ENCODE measurements at places on chromosomes 11 and 22. TPM values are rescaled to one million over a fixed set of nuclear protein-coding genes. Genes with fewer than 3 reads are reported as not detected.

- no peak for DNase-seq
Observed at GRCh38 chr22:40703174-40703573, 23.9 kb downstream of the MCHR1 start.

GRCh38 chr11:114287154-114287553, 9.0 kb upstream of the NNMT start:
- no peak for DNase-seq

GRCh38 chr11:82978422-82979099, 77.0 kb downstream of the DDIAS start:
- DNase-seq = no peak

GRCh38 chr11:45288339-45288738, 2.2 kb upstream of the SYT13 start:
- DNase-seq = no peak

- DNase-seq = no peak
Observed at GRCh38 chr11:119876841-119877240, 147.8 kb upstream of the NECTIN1 start.

- DNase-seq = no peak
Observed at GRCh38 chr11:19978668-19979518, 181.4 kb downstream of the DBX1 start.

DNA sequence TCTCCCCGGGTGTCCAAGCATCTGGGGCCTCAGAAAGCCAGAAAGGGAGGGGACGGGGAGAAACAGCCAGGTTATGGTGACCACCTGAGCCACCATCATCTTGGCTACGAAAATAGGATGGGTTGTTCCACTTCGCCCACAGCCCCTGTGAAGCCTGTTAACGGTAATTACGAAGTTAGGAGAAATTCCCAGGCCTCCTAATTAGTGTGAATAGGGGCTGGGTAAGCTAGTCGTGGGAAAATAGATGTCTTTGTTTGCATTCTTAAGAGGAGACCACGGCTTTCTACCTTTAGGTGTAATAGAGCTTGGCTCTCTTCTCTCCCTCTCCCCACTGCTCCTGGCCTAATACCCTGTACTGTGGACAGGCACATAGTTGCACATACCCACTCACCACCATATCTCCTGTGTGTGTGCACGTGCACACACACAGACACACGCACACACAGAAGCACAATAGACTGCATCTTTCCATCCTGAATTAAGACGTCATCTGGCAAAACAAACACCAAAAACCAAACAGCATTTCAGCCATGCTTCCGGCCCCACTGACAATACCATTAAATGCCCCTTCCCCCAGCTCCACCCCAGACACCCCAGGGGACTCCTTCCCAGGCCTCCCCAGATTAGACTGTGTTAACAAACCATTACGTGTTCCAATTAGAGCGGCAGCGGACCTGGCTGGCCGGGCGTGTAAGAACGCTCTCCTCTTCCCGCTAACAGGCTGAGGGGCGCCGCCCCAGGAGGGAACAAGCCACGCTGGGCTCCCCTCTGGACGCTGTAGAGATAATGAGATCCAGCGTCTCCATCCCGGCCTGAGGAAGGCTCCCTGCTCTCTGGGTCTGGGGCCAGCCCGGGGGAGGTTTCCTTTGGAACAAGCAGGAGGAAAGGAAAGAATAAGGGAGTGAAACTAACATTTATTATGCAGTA, 72.8 kb downstream of the TP53I11 start:
- no peak for DNase-seq

DNA sequence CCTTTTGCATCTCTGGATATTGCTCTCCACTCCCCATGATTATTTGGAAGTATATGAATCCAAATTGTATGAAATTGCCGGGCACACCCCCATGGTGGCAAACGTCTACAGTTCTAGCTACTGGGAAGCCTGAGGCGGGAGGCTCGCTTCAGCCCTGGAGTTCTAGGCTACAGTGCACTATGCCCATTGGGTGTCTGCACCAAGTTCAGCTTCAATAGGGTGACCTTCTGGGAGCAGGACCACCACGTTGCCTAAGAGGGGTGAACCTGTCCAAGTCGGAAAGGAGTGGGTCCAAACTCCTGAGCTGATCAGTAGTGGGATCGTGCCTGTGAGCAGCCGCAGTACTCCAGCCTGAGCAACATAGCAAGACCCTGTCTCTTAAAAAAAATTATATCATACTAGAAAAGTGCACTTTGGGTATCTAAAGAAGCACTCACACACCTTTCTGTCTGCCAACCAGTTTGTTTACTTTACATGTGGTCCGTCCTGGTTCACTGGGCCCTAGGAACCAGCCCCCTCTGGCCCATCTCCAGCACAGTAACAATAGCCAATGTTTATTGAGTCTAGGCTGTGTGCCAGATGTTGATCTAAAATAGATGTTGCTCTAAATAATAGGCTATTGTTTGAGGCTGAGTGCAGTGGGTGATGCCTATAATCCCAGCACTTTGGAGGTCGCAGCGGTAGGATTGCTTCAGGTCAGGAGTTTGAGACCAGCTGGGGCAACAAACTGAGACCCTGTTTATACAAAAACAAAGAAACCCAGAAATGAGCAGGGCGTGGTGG, 16.4 kb upstream of the KAT5 start:
- DNase-seq = no peak

GRCh38 chr11:65526744-65527143, 1.9 kb downstream of the SCYL1 start:
- DNase-seq = no peak

- peak; percentile 83 for DNase-seq
Observed at GRCh38 chr11:76629116-76629852, 41.3 kb downstream of the LRRC32 start.

- DNase-seq = no peak
Observed at GRCh38 chr11:47225552-47226400, 11.0 kb downstream of the DDB2 start.

- no peak for DNase-seq
Observed at GRCh38 chr11:6413791-6414201, 5.1 kb downstream of the APBB1 start.

DNA sequence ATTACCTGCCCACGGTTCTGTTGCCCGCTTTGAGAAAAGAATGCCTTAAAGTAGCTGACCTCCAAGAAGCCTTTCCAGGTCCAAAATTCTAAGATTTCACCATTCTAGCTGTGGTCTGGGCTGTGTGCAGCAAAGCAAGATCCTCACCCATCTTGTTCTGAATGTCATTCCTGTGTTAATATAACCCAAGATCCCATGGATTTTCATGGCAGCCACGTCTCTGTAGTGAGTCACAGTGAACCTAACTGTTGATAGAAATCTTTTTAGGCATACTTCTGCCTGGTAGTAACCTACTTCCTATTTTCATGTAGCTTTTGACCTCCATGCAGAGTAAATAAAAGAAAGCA, 210.0 kb downstream of the NAV2 start:
- no peak for DNase-seq

DNA sequence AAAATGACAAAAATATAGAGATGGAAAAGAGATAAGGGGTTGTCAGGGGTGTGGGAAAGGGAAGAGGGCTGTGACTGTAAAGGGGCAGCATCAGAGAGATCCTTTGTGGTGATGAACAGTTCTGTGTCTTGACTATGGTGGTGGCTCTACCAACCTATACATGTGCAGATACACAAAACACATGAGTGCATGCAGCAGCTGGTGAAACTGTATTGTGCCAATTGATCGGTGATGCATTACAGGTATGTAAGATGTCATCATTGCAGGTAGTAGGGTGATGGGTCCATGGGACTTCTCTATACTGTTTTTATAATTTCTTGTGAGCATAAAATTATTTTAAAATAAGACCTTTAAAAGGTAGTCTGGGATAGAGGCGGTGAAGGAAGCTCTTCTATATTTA, 24.1 kb upstream of the ZDHHC13 start:
- DNase-seq = no peak

- DNase-seq = no peak
Observed at GRCh38 chr11:15558513-15559181, 443.9 kb downstream of the INSC start.

DNA sequence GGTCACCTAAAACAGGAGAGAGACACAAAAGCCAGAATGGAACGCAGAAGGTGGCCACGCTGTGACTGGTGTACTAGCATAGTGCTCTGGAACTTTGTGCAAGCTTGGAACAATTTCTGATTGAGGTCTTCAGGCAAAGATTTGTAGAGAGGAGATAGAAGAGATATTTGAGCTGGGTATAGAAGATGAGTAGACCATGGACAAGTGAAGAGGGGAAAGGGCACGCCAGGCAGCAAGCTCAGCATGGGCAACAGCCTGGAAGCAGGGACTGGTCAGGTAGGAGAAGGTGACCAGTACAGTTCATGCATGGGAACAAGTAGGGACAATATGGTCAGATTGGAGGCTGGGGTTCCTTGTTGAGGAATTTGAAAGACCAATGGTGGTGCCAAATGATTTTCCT, 24.4 kb downstream of the MYO18B start:
- DNase-seq = no peak

GRCh38 chr11:44883277-44883676, 67.4 kb downstream of the TP53I11 start:
- no peak for DNase-seq

DNA sequence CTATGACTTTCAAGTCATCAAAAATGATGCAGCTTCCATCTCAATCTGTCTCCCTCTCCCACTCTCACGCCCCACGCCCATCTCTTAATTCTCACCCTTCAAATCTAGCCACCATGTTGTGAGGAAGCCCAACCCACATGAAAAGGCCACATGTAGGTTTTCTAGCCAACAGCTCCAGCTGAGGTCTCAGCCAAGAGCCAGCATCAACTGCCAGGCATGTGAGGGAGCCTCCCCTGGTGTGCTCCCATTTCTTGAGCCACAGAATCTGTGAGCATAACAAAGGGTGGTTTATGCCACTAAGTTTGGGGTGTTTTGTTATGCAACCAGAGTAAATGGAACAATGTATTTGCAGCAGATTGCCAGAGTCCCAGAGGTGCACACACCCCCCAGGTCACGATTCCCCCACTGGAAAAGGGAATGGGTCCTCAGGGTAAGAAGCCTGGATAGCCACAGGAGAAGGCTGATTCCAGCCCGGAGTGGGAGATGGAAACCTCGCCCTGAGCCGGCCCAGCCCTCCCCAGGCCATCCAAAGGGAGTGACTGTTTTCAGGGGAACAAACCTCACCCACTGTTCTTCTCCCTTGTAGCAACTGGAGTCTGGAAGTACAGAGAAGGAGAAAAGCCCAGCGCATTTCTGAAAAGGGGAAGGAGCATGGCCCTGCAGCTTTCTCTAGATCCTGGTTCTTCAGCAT, 20.0 kb upstream of the LINC01488 start:
- DNase-seq = no peak

- no peak for DNase-seq
Observed at GRCh38 chr11:37353192-37353591, 755.2 kb upstream of the RAG2 start.

GRCh38 chr11:5420993-5421392, 918 bp upstream of the OR51Q1 start:
- no peak for DNase-seq

DNA sequence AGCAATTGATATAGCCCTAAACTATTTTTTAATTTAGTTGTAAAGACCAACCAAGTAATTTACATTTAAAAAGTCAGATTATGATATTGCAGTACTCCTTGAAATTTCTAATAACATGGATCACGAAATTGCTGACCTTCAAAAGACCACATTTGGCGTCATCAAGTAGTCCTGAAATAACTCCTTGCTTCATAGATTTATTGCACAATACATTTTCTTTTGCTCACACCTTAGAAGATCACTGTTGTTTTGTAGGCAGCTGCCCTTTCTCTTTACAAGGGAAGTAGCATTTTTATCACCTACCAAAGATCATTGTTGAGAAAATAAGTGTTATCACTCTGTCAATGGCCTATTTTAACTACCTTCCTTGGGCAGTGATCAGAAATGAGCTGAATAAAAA, 815.8 kb downstream of the METTL15 start:
- DNase-seq = no peak

GRCh38 chr22:46742576-46743221, 4.6 kb upstream of the CERK start:
- DNase-seq = no peak

DNA sequence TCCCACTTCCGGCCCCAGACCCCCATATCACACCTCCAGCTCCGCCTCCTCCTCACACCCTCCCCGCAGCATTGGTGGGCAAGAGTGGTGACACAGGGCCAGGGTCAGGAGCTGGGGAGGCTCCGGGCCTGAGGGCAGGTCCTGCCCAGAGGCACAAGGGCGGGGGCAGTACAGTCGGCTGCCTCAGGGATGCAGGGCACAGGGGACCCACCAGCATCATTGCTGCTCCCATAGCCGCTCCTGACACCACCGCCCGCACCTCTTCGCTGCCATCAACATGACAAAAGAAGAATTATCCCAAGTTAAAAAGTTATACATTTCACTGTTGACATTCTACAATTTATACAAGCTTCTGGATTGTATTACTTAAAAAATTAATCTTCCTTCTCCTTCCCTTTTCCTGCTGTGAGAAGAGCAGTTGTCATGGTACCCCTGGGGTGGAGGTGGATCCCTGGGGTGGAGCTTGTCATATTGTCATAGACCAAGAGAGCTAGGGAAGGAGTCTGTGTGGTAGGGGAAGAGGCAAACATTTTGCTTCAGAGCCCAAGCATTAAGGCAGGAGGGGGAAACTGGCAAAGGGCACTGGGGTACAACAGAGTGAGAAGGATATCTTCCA, 4.1 kb downstream of the SBF2 start:
- DNase-seq = no peak

- DNase-seq = no peak
Observed at GRCh38 chr22:29370537-29370936, 17.8 kb downstream of the AP1B1 start.

GRCh38 chr22:41094041-41094593, 1.7 kb downstream of the EP300 start:
- DNase-seq = no peak

DNA sequence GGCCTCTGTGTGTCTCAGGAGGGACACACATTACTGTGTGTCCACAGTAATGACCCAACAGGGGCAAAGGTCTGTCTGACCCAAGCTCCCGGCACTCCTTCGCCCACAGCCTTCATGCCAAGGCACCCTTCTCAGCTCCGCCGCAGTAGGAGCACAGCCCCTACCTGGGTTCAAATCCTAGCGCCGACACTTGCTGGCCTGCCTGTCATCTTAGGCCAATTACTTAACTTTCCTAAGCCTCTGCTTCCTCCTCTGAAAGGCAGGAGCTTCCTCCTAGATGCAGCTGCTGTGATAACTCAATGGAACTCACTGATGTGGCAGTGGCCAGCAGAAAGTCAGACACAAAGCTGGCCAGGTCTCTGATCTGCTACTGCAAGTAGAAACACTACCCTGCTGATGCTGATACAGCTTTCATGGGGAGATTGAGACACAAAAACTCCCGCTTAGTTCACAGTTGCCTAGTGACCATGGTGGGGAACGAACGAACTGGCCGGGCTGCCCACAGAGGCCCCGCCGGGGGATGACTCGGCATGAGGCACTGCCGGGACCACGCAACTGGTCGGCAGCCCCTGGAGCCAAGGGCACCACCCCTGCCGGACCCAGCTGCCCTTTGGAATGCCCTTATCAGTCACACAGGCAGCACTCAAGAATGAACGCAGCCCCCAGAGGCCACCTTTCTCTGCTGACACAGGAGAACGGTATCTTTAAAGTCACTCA, 8.1 kb downstream of the EHD1 start:
- DNase-seq = no peak

APBB1 gene
- 18.3 TPM for total RNA-seq

ATP5MG gene
- 70.0 TPM for total RNA-seq

GRAMD4 gene
- total RNA-seq = 230 TPM

NEFH gene
- total RNA-seq = 0.26 TPM

KCTD14 gene
- total RNA-seq = 2.9 TPM

MYRF gene
- total RNA-seq = 0.94 TPM

SAA4 gene
- total RNA-seq = not detected

CARD16 gene
- 2.8 TPM for total RNA-seq

OR5AK2 gene
- not detected for total RNA-seq
